Smooth muscle cell of the umbilical artery (primary cell): ENCODE measurements at places on chromosomes 7 and 10. TPM values are rescaled to one million over a fixed set of nuclear protein-coding genes. Genes with fewer than 3 reads are reported as not detected.

The MKI67 gene
- total RNA-seq: 0.89 and 12.4 TPM in 2 replicates

The NPY4R2 gene
- 0.37 and 1.5 TPM in 2 replicates for total RNA-seq

The ZNF398 gene
- total RNA-seq: 6.8 and 9.4 TPM in 2 replicates

The PRKAR2B gene
- 4.7 and 6.8 TPM in 2 replicates for total RNA-seq

The BTBD16 gene
- not detected in 2 replicates for total RNA-seq
